Stimulated activated CD8-positive, alpha-beta memory T cell treated with anti-CD3 and anti-CD28 coated beads, Interleukin-4, amount 100 ng/mL, for 1 hour (primary cell): ENCODE measurements at places on chromosomes 16 and 17.

DNA sequence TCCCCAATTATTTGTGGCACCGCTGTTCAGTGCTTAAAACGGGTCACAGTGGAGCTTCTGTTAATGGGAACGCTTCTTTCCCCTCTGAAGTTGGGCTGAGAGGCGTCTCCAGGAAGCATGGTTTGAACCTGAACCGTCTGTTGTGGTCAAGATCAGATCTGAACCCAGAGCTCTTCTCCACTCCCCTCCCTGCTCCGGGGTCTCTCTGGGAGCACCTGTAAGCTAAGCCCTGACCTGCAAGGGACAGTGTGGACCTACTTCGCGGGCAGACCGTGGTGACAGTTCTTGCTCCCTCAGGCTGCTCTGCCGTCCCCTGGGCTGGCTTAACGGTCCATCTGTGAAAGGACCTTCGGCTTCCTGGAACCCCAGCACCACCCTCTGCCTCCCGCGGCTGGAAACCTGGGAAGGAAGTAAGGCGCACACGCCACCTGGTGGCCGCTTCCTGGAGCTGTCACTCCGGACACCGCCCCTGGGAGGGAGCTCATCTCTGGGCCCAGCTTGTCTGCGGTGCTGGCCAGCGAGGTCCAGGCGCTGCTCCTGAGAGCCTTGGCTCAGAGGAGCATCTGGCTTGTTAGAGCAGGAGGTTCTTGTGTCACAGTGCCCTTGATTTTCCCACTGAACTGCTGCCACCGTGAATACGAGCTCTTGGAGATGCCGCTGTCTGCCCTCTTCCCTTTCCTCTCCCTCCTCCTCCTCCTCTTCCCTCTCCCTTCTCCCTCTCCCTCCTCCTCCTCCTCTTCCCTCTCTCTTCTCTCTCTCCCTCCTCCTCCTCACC lies 518.5 kb upstream of the EEF2KMT start:
- no peak for DNase-seq

DNA sequence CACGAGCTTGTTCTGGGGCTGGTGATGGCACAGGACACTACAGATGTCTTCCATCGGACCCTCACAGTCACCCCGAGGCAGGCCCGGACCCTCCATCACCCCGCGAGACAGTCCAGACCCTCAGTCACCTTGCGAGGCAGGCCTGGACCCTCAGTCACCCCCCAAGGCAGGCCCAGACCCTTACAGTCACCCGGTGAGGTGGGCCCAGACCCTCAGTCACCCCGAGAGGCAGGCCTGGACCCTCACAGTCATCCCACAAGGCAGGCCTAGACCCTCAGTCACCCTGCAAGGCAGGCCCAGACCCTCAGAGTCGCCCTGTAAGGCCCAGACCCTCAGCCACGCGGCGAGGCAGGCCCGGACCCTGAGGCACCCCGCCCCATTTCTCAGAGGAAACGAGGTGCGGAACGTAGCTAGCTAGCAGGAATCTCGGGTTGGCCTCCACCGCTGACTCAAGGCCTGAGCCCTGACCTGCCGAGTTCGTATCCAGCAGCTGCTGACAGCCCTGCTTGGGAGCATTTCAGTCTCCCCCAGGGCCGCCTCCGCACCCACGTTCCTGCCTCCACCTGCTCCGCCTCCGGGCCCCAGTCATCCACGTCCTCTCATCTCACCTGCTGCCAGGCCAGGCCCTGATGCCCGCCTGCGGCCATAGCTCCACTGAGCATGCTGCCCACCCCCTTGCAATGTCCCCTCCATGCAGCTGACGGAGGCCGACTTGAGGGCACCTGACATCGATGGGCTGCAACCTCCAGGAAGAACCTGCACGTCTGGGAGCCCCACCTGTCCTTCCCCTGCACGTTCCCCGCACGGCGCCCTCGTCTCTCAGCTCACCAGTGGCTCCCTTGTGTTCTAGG lies 28.7 kb downstream of the RPH3AL start:
- no peak for DNase-seq

DNA sequence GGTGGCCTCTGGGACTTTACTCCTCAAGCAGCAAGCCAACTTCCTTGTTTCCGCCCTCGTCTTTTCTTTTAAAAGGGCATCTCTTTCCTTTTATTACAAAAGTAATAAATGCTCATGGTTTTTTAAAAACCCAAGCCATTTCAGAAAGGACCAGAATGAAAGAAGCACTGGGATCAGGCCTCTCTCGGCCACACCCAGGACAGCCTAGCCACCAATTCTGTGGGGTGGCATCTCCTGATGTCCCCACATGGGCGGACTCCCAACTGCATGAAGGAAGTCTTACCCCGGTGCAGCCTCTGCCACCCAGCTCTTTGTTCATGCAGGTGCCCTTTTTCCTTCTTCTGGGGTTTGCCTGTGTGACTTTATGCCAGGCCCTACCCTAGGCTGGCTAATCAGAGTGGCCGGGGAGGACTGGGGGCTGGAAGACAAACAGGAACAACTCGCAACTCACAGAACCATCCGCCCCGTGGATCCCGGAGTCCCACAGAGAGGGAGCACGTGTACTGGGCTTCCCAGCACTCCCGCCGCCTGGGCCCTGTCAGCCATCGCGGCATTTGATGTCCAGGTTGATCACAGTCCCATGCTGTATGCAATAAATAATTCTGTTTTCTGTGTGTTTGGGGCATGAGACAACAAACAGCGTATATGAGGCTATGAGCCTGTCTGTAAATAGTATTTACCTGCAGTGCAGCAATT lies 2.6 kb upstream of the RASD1 start:
- DNase-seq, result no peak

DNA sequence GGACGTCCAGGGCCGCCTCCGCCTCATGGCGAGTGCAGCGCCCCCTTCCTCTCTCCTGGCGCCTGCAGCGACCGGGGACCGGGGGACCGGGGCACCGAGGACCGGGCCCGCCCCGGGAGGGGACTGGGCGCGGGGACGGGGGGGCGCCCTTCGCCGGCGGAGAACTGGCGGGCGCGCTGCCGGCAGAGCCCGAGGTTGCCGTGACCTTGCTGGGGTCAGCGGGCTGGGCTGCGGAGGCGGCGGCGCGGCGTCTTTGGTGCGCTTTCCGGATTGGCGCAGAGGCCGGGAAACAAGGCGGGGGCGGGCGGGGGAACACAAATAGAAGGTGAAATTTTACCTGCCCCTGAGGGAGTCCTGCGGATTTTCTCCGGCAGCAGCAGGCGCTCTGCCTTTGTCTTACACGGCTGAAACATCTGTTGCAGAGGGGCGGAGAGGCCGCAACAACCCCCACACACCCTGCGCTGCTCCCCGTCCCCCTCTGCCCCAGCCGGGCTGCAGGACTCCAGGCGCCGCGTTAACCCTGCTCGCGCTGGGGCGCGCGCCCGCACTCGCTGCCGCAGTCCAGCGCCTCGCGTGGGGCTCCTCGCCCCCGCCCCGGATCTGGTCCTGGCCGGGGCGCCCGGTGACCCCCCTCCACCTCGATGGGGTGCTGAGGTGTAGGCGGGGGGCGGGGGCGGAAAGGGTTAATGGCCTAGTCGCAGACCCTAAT lies 53.5 kb downstream of the SREBF1 start:
- no peak for DNase-seq

- DNase-seq, result no peak
Measured at GRCh38 chr16:8730335-8730915, 56.0 kb downstream of the ABAT start.

DNA sequence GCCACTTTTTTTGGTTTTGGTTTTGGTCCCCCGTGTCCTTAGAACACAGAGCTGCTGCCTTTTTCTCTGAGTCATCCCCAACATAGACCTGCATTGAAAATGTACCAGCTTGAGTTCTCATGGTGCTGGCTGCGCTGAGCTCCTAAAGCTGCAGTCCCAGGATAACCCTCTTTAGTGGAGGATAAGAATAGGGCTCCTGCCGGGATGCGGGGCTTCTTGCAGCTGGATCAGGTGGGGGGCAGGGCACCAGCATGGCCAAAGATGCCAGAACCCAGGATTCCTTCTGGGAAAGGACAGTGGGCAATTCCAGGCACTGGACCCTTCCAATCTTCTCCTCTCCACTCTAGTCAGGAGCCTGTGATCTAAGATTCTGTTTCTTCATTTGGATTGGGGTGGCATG lies 8.3 kb upstream of the CLUH start:
- DNase-seq, result no peak

DNA sequence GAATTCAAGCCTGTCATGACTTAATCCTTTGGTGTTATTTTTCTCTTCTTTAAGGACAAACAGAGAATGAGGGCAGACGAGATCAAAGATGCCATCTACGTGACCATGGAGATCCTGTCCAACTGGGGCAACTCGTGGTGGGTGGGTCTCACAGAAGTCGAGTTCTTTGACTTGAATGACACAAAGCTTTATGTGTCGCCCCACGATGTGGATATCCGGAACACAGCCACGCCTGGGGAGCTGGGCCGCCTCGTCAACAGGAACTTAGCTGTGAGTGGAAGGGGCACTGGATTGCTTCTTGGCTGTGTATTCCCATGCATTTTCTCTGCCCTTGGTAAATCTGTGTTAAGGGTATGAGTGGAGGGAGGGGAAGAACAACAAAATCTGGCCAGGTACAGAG lies 158.7 kb downstream of the KATNIP start:
- DNase-seq, result no peak

DNA sequence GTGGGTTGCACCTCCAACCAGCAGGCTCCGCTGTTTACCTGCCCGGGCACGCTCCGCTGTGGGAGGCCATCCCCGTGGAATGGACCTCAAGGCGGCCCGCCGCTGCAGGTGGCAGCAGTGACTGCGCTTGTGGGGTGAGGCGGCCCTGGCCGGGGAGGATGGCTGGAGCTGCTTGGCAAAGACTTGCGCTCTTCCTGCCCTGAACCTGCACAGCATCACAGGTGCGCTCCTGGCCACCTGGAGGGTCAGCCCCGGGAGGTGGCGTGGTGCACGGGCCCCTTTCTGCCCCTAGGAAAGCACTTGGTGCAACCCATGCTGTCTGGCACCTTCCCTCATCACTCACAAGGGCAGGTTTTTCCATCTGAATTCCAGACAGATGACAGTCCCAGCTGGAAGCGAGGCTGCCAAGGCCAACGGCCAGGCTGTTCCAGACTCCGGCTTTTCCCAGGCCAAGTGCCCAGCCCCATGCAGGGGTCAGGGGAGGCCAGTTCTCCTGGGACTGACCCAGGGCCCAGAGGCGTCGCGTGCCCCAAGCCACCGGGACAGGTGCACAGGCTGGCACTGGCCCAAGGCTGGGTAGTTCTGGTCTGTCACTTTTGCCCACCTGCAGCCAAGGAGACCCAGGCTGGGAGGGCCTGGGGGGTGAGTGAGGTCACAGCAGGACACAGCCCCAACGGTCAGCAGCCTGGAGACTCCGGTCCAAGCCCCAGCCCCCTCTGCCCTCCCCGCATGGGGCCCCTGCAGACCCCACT lies 13.3 kb downstream of the UTS2R start:
- no peak for DNase-seq

DNA sequence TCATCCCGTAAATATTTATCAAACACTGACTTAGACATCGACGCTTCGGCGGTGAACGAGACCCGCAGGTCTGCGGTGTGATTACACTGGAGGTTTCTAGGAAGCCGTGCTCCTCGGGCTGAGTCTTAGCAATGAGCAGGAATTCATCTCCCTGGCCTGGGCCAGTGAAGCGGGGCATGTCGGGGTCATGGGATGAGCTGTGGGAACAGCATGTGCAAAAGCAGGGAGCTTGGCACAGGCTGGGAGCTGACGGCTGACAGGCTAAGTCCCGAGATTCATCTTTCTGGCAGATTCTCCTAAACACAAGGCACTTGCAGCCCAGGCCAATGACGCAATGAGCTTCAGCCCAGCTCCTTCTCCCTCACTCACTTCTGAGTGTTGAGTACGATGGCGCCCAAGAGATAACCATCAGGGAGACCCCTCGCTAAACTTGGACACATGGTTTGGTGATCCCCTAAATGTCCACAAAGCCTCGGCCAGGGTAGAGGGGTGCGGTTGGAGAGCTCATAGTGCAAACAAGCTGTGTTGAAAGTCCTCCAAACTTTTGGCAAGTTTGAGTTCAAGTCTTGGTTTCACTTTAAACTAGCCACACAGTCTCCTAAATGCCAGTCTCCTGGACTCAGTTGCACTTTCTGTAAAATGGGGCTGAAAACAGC lies 12.8 kb downstream of the CRISPLD2 start:
- DNase-seq, result no peak

DNA sequence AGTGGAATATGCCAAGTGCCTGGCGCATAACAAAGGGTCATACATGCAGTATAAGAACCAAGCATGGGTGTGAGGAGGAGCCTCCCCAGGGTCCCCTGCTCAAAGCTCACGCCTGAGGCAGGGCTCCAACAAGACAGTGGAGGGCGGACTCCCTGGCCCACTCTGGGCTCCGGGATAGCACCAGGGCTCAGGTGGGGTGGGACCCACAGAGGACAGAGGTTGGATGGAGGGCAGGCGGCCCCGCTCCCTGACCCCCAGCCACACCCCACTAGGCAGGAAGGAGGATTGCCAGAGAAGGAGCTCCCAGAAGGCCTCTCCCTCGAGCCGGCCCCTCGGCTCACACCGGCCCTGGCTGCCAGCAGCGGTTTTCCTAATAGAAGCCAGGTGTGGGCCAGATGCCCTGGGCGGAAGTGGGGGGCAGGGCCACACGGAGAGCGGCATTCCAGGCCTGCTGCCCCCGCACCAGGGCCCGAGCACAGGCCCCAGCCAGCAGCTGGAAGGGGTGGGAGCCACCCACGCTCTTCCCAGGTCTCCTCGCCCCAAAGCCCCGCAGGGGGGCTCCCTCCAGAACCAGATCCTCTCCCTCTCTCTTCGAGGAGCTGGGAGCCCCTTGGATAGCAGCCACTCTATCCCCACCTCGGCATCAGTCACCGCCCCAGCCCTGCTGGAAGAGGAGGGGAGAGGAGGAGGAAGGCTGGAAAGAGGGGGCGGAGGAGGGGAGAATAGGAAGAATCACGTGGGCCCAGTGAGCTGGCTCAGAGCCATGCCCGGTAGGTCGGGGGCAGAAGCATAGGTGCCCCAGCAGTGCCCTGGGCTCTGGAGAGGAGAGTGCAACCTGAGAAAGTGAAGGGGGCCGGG lies 21.0 kb downstream of the VASN start:
- DNase-seq, result no peak

GRCh38 chr16:62965831-62966230 lies 929.6 kb upstream of the CDH8 start:
- DNase-seq, result no peak

GRCh38 chr16:88050952-88051660 lies 99.9 kb downstream of the BANP start:
- no peak for DNase-seq

GRCh38 chr16:19228052-19228451 lies 57.5 kb upstream of the CLEC19A start:
- DNase-seq, result no peak

DNA sequence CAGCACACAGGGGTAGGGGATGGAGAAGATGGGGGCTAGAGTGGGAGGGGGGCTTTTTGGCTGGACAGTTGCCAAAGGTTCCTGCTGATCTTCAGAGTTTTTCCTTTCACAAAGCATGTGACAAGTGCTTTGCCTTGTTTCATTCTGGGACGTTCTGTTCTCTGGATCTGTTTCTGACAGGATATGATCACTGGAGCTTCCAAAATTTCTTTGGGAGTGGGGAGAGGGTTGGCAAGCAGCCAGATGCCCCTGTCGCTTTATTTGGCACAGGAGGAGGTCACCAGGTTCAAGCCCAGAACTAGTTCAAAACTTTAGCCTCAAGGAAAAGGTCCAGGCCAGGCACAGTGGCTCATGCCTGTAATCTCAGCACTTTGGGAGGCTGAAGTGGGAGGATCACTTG lies 68.5 kb upstream of the TBX2 start:
- DNase-seq, result no peak

GRCh38 chr17:44146375-44147346 lies 4.9 kb downstream of the HROB start:
- no peak for DNase-seq
